Cortex of kidney (tissue), 1 donor: ENCODE measurements at places on chromosomes 3 and 15.

DNA sequence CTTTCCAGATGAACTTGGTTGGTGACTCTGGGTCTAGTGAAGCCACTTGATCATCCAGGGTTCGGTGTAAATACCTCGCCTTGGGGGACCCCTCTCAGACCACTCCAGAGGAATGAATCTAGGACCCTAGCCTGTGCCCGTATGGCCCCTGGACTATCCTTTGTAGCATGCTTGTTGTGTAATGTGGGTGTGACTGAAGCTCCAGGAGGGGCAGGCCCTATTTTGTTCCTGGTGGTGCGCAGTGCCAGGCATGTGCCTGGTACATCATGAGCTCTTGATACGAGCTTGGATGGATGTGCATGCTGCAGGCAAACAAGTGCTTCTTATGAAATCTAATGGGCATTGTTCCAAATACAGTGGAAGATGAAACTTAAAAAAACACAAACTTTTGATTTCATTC, 82.8 kb downstream of the EBLN2 start:
- no peak for DNase-seq

- no peak for DNase-seq
These were observed 2.4 kb downstream of the KLHDC8B start for GRCh38 chr3:49173792-49174170.

- DNase-seq: no peak
These were observed 21.2 kb downstream of the SLC7A14 start for GRCh38 chr3:170564664-170565063.

DNA sequence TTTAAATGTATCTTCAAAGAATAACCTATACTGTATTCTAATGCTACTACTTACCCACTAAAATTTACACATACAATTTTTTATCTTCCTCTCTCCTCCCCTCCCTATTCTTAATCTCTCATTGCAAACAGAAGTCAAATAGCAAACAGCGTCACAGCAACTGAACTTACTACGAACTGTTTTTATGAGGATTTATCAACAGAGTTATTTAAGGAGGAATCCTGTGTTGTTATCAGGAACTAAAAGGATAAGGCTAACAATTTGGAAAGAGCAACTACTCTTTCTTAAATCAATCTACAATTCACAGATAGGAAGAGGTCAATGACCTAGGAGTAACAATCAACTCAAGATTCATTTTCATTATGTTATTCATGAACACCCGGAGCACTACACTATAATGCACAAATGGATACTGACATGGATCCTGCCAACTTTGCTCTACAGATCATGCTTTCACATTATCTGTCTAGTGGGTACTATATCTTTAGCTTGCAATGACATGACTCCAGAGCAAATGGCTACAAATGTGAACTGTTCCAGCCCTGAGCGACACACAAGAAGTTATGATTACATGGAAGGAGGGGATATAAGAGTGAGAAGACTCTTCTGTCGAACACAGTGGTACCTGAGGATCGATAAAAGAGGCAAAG, 984 bp downstream of the FGF7 start:
- DNase-seq: no peak

DNA sequence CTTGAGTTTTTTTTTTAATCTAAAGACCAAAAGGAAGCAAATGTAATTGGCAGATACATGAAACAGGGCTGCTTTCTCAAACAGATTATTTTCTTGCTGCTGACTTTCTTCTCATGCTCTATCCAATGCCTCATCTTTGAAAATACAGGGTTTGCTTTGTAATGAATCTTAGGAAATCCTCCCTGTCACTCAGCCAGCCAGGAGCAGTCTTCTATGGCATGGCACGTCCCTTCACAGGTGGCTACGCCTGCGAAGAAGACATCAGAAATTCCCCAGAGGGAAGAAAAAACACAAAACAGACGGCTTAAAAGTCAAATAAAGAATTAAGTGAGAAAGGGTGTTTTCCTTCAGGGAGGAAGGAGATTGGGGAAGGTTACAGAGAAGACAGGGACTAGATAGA, 242.5 kb downstream of the IGSF11 start:
- no peak for DNase-seq

GRCh38 chr15:61226361-61227256, 2.5 kb downstream of the RORA start:
- no peak for DNase-seq

DNA sequence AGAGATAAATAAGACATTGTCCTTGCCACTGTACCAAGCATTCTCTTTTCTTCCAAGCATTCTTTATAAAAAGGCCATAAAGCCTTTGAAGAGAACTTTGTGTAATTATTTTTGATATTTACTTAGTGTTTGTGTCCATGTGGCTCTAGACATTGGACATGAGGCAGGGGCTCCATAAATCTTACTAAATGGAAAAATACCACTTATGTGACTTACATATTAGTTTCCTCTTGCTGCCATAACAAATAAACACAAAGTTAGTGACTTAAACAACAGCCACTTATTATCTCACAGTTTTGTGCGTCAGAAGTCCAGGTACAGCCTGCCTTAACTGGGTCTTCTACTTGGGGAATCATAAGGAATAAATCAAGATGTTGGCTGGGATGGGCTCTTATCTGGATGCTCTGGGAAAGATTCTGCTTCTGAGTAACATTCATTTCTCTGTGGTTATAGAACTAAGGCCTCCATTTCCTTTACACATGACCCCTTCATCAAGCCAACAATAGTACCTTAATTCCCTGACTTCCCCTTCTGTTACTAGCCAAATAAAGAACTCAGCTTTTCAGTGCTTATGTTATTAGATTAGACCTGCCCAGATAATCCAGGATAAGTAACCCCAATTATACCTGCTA, 59.9 kb upstream of the COL8A1 start:
- DNase-seq: no peak
